ENCODE measurements at places on chromosomes 3 and 15. TPM values are rescaled to one million over a fixed set of nuclear protein-coding genes. Genes with fewer than 3 reads are reported as not detected.
A peak's percentile ranks its signal among the peaks of the same experiment; 100 is the strongest.

- no peak for DNase-seq
- H3K27me3 ChIP-seq, result no peaks in the 10 kb centered on the region
- H3K4me3 ChIP-seq, result no peak overlapping the region
- H3K4me1 ChIP-seq, result no peaks in the 10 kb centered on the region
Measured at GRCh38 chr3:64621726-64622395, 65.9 kb downstream of the ADAMTS9 start.

GRCh38 chr15:74196175-74196574 is 6.4 kb downstream of the STRA6 start:
- no peaks in the 10 kb centered on the region for H3K27me3 ChIP-seq
- no peaks in the 10 kb centered on the region for H3K36me3 ChIP-seq
- no peak overlapping the region for H3K27ac ChIP-seq
- H3K4me1 ChIP-seq, result peaks cover 2% of the 10 kb centered on the region

The KBTBD13 gene
- not detected for total RNA-seq

DNA sequence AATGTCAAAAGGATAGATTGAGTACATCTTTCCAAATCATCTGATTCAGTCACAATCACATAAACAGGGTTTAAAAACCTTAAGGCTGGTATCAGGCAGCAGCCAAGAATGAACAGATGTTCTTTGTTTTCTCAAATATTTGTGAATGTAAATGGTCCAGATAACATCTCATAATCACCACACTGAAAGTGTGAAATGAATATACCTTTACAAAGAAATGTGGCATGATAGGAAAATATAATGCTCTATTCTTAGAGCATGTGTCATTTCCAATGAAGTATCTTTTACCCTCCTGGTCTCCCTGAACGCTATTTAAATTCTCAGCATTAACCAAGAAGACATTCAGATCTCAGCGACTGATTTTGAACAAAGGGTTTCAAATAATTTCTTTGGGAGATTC is 8.8 kb upstream of the ACTC1 start:
- no peak for DNase-seq
- peaks cover 3% of the 10 kb centered on the region for H3K4me1 ChIP-seq
- no peak overlapping the region for H3K4me3 ChIP-seq
- no peaks in the 10 kb centered on the region for H3K36me3 ChIP-seq
- H3K27ac ChIP-seq, result no peak overlapping the region

DNA sequence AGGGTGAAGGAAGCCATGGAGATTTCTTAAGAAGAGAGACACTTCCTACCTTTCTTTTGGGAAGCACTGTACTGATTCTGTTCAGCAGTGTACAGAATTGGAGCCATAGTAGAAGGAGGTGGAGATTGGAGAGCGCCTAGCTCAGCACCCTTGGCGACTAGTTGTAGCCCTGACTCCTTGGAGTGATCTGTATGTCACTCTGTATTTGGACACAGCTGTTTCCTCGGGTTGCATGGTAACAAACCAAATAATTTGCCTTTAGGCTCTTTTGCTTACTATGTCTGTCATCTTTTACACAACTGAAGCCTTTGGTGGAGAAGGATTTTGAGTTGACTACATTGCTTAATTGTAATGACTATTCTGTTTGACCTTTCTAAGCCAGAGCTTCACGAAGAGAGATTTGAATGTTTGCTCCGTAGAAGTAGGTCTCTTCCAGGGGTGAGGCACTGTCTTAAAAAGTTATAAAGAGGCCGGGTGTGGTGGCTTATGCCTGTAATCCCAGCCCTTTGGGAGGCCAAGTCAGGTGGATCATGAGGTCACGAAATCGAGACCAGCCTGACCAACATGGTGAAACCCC is 77.1 kb downstream of the AKAP13 start:
- H3K27me3 ChIP-seq, result no peaks in the 10 kb centered on the region
- DNase-seq, result no peak
- H3K36me3 ChIP-seq, result peaks cover 3% of the 10 kb centered on the region
- H3K4me3 ChIP-seq, result no peak overlapping the region

The RBP2 gene
- total RNA-seq, result not detected

The CACNA2D3 gene
- total RNA-seq, result not detected

The SLCO3A1 gene
- 5.8 TPM for total RNA-seq

DNA sequence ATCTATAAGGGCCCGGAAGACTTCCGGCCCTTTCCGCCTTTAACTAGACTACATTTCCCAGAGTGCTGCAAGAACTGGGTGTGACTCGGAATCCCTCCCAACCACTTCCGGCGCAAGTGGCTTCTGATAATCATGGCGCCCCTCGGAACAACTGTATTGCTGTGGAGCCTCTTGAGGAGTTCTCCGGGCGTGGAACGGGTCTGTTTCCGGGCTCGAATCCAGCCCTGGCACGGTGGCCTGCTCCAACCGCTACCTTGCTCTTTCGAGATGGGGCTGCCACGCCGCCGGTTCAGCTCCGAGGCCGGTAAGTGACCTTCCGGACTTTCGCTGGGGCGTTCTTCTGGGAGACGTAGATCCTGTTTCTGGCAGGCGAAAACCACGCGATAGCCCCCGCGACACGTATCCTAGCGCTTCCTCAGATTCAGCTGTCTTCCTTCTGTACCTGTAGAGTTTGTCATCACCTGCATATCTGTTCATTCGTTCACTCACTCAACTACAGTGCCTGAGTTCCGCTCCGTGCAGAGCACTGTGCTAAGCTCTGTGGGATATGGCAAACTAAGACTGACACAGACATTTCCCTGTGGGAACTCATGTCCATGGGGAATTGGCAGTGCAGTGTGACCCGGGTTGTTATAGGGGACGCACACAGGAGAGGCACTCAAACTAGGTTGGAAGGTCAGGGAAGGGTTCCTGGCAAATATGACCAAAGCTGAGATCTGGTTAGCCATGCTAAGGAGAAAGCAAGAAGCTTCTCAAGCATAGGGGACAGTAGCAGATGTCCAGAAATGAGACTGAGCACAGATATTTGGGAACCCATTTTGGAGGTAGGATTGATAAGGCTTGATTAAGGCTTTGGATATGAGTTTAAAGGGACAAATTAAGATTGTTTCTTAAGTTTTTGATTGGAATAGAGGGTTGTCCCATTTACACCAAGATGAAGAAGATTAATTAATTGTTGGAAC is at the start of gene MRPS22:
MRPS22 (plus strand) TSS at position 126 of the 962 bp plus-strand sequence; CDS start at position 133, 7 bp downstream.
- H3K27ac ChIP-seq, result peak within 1 kb of the TSS; percentile 85
- DNase-seq, result peak; percentile 90
- H3K36me3 ChIP-seq, result peaks cover 12% of the 10 kb centered on the region
- peaks cover 10% of the 10 kb centered on the region for H3K4me1 ChIP-seq
- H3K27me3 ChIP-seq, result no peaks in the 10 kb centered on the region

The ARGFX gene
- not detected for total RNA-seq

- DNase-seq, result no peak
- H3K27ac ChIP-seq, result no peak overlapping the region
- H3K36me3 ChIP-seq, result no peaks in the 10 kb centered on the region
- no peaks in the 10 kb centered on the region for H3K27me3 ChIP-seq
- no peak overlapping the region for H3K4me3 ChIP-seq
- no peaks in the 10 kb centered on the region for H3K4me1 ChIP-seq
Measured at GRCh38 chr3:41532976-41533375, 333.7 kb downstream of the CTNNB1 start.

GRCh38 chr3:186425788-186426730 is 64.0 kb upstream of the DGKG start:
- H3K36me3 ChIP-seq, result no peaks in the 10 kb centered on the region
- no peak overlapping the region for H3K4me3 ChIP-seq
- H3K27me3 ChIP-seq, result peaks cover 3% of the 10 kb centered on the region
- H3K27ac ChIP-seq, result no peak overlapping the region
- H3K4me1 ChIP-seq, result no peaks in the 10 kb centered on the region

- no peak for DNase-seq
- H3K36me3 ChIP-seq, result peaks cover 9% of the 10 kb centered on the region
- peaks cover 89% of the 10 kb centered on the region for H3K4me1 ChIP-seq
- peak overlapping the region; percentile 56 for H3K27ac ChIP-seq
- no peaks in the 10 kb centered on the region for H3K27me3 ChIP-seq
Measured at GRCh38 chr3:31227131-31227562, 305.6 kb upstream of the STT3B start.

- H3K27me3 ChIP-seq, result peaks cover 42% of the 10 kb centered on the region
- H3K27ac ChIP-seq, result no peak overlapping the region
- no peaks in the 10 kb centered on the region for H3K36me3 ChIP-seq
- peak; percentile 45 for DNase-seq
- H3K4me1 ChIP-seq, result peaks cover 8% of the 10 kb centered on the region
Measured at GRCh38 chr3:129974833-129975704, 549 bp downstream of the TRH start.

The RARB gene
- not detected for total RNA-seq

DNA sequence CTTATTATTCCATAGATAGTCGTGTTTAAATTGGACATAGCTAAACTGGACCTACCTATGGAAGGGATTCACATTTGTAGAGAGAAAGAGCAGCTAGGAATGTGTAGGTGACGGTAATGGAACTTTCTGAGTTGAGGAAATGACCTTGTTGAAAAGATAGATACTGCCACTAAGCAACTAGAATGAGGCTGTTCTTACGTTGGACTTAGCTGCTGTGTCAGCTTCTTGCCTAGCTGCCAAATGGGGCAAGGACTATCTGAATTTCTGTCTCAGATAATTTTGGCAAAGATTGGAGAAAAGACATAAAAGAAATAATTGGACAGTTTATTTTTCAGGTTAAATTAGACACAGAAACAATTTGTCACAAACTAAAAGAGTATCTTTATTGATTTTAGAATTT is 68.8 kb downstream of the MEF2A start:
- no peak for DNase-seq
- no peak overlapping the region for H3K27ac ChIP-seq
- peaks cover 25% of the 10 kb centered on the region for H3K4me1 ChIP-seq
- no peak overlapping the region for H3K4me3 ChIP-seq
- H3K27me3 ChIP-seq, result no peaks in the 10 kb centered on the region

GRCh38 chr3:192570821-192571791 is 156.2 kb downstream of the FGF12 start:
- H3K27me3 ChIP-seq, result peaks cover 21% of the 10 kb centered on the region
- H3K4me3 ChIP-seq, result peak overlapping the region; percentile 32
- peaks cover 7% of the 10 kb centered on the region for H3K4me1 ChIP-seq
- H3K27ac ChIP-seq, result no peak overlapping the region
- H3K36me3 ChIP-seq, result no peaks in the 10 kb centered on the region

DNA sequence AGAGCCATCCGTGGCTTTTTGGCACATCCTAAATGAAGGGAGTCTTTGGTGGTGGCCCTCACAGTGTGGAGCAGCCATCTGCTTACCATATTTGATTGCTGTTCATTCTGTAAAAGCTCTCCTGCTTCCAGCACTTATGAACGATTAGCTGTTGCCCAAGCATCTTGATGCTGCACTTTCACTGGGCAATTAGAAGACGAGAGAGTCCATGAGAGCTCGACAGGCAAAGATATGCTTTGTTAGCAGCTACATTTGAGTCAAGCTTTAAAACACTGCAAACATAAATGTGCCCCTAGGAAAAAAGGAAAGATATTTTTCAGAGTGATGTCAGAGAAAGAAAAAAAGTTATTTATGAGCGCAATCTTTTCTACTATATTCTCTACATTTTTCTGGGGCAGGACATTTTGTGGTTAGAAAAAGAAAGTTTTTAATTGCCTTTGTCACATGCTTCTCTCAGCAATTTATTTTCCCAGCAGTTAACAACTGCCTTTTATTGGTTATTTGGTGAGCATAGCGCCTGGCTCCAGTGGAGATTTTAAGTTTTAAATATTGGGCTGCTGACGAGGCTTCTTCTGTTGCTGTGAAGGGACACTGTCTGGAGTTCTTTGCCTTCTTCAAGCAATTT is 468.4 kb downstream of the C3orf38 start:
- H3K27me3 ChIP-seq, result no peaks in the 10 kb centered on the region
- no peak for DNase-seq
- no peak overlapping the region for H3K4me3 ChIP-seq
- H3K36me3 ChIP-seq, result no peaks in the 10 kb centered on the region
- no peak overlapping the region for H3K27ac ChIP-seq

The ZBTB47 gene
- total RNA-seq, result 0.62 TPM

Measured in activated CD4-positive, alpha-beta T cell treated with anti-CD3 and anti-CD28 coated beads for 36 hours (primary cell).